ENCODE measurements at places on chromosomes 1 and 21.

DNA sequence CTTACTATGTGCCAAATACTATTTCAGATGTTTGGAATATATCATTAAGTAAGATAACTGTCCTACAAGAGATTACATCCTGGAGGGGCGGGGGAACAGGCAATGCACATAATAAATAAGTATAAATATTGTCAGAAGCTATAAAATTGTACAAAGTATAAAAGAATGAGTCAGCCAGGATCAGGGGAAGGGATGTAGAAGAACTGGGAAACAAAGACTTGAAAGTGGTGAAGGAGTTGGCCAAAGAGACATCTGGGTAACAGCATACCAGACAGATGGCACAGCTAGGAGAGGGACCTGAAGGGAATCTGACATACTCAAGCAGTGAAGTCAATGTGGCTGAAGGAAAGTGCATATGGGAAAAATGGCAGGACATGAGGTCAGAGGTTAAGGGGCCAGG is 53.9 kb downstream of the CYYR1 start:
- DNase-seq: no peak

GRCh38 chr1:109283748-109284600 is 1.0 kb upstream of the PSRC1 start:
- DNase-seq: no peak

- no peak for DNase-seq
These were observed 17.4 kb upstream of the IL12RB2 start for GRCh38 chr1:67290236-67290635.

GRCh38 chr1:248812736-248813425 is 12.8 kb downstream of the SH3BP5L start:
- no peak for DNase-seq

DNA sequence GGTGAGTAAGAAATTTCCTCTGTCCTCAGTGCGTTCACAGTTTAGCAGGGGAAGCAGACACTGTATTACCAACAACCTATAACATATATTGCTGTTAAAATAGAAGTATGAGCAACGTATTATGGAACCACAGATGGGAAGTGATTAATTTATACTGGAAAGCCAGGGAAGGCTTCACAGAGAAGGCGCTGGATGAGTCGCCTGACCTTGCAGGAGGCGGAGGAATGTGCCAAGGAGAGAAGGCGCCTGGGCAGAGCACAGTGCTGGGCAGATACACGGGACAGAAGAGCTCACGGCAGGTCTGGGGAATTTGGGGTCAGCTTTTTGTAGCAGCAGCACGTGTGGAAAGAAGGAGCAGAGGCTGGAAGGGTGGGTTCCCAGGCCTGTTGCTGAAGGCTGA is 116.3 kb downstream of the DHRS3 start:
- no peak for DNase-seq

GRCh38 chr1:108521990-108522393 is 37.9 kb upstream of the EEIG2 start:
- DNase-seq: no peak

- DNase-seq: no peak
These were observed 25.6 kb upstream of the COL18A1 start for GRCh38 chr21:45379171-45379900.

DNA sequence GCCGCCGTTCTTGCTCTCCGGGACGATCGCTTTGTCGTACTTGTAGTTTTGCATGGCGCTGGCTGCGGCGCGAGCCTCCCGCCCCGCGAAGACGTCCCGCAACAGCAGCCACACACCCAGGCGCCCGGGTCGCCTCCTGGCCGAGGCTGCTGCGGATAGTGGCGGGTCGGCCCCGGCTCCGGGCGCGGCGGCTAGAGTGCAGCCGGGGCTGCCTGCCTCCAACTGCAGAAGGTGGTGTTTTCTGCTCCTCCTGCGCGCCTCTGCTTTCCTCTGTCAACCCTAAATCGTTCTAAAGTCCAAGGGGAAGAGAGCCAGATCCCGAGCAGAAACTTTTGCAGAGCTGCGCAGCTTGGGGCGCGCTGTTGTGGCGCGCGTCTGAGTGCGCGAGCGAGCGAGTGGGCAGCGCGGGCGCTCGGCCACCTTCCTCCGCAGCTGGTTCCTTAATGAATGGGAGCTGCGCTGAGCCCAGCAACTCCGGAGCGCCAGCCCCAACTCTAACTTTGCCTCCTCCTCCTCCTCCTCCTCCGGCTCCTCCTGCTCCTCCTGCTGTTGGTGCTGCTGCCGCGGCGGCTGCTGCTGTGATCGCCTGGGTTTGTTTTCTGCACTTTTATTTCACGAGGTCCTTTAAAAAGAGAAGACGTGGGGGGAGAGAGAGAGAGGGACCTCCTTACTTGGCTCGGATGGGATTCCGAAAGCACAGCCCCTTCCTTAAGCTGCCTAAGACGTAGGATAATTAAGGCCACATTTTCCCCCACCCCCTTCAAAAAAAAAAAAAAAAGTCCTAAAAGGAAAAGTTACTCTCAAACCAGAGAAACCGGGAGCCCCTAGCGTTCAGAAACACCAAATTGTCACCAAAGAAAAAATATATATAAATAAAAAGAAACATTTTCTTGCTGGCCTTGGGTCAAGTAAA is at the start of gene PLPP3:
Gene PLPP3 (minus strand): TSS at position 601 of the 913 bp plus-strand sequence. CDS start 547 bp downstream, at position 54.
- no peak for DNase-seq

GRCh38 chr1:180158149-180159147 is 3.8 kb downstream of the QSOX1 start:
- DNase-seq: no peak

DNA sequence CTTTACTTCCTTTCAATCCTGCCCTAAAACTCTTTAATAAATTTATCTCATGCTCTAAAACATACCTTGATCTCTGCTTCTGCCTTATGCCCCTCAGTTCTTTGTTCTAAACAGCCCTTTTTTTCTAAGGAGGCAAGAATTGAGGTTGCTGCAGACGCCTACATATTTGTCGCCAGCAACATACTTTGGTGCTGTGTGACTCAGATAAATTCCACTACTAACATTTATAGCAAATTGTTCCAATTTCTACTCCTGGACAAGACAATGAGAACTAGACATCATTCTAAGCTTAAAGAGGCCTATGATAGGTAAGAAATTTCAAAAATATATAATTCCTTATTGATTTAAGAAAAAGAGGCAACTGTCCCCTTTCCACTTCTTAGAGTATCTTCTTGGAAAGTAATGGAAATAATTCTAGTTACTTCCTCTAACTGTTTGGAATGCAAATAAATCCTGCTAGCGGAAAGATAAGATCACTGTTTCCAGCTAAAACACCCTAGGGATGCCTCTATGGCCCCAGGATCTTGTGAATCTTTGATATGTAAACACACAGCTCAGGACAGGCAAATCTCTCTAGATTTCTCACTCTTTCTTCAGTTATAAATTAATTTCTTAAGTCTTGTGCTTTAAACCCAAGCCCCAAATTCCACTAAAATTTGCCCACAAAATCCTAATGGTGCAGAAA is 869.1 kb downstream of the KCNT2 start:
- DNase-seq: no peak

DNA sequence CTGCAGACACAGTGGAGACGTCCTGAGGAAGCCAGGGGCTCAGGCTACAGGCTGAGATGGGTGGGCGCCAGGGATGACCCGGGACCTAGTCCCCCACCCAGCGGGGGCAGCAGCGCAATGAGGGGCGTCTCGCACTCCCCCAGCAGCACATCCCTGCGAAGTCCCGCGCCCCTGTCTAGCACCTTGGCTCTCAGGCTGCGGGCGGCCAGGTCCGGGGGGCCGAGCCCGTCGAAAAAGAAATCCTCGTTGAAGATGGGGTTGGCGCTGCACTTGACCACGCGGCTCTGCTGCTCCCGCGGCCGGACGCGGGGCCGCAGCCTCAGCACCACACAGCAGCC is 1.8 kb downstream of the C2CD4D start:
- no peak for DNase-seq

- no peak for DNase-seq
These were observed 11.5 kb upstream of the VAV3 start for GRCh38 chr1:107976431-107976830.

- DNase-seq: peak; percentile 57
These were observed at the start of gene C1orf56 for GRCh38 chr1:151047591-151047924. Gene C1orf56, plus strand, starts transcription at chr1:151047751. Its CDS starts 97 bp downstream, at chr1:151047848.

- no peak for DNase-seq
These were observed 36.7 kb downstream of the NME7 start for GRCh38 chr1:169330927-169331326.

- DNase-seq: no peak
These were observed 13.0 kb downstream of the KRTCAP2 start for GRCh38 chr1:155160128-155160527.

- DNase-seq: no peak
These were observed 423.3 kb upstream of the CAMK1G start for GRCh38 chr1:209160230-209160629.

DNA sequence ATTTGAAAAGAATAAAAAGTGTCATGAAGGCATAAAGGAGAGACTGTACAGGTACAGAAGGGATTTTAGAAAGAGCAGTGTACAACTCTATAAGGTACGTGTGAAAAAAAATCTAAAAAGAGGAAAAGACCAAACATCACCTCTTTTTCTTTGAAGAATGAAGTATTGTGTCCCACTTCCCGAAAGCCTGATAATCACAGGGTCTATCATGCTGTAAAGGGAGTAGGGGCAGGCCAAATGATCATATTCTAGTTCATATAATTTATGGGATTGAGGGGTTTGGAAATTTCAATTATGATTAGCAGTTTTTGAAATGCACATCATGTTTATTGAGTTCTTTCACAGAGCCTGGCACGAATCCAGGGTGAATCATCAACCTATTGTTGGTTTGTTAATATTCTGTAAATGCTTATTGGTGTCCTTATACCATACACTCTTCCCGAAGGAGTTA is 910 bp upstream of the RERE start:
- no peak for DNase-seq

GRCh38 chr1:233005156-233005555 is 54.7 kb downstream of the NTPCR start:
- no peak for DNase-seq

- no peak for DNase-seq
These were observed 9.2 kb upstream of the QSOX1 start for GRCh38 chr1:180145446-180145845.

DNA sequence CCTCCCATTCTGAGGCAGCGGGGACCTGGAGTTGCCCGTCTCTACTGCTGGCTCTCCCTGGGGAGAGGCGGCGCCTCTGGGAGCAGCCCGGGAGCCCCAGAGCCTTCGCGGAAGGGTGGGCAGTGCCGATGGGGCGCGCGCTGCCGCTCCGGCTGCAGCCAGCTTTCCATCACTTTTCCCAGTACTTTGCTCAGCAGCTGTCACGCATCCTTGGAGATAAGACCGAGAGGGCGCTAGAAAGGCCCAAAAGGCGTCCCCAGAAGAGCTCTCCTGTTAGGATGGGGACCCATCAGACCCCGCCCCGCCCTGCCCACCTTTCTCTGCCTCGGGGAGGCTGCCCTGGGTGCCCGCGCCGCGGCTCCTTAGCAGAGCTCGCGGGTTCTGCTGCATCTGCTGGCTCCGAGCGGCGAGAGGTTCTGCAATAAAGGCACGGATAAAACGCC is 534 bp downstream of the KCNH1 start:
- peak; percentile 10 for DNase-seq

DNA sequence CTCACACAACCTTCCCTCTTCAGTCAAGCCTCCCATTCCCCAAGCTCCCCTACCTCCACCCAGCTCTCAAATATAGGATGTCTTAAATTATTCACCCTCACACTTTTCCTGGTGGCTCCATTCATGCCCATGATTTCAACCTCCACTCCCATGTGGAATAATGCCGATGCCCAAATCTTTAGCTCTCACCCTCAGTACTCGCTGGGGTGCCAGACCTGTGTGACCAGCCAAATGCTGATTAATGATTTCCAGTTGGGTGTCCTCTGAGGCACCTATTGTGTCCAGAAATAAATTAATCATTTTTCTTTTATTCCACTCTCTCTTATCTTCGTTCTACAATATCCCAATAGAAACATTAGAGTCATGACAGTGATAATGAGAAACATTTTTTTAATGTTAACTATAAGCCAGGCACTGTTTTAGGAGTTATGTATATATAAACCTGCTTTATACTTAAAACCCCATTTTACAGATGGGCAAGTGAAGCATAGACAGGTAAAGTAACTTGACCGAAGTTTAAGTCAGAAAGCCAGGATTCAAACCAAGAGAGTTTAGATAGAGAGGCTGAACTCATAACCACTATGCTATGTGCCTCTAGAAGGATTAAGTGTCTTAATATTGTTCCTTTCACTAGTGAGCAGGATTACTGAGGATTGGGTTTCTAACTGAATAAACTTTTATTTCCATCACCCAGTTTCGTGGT is 209.7 kb downstream of the DUSP10 start:
- no peak for DNase-seq

GRCh38 chr21:33025106-33025488 is 638 bp upstream of the OLIG2 start:
- DNase-seq: no peak
